ENCODE measurements at places on chromosomes 4 and X.
A peak's percentile ranks its signal among the peaks of the same experiment; 100 is the strongest.

DNA sequence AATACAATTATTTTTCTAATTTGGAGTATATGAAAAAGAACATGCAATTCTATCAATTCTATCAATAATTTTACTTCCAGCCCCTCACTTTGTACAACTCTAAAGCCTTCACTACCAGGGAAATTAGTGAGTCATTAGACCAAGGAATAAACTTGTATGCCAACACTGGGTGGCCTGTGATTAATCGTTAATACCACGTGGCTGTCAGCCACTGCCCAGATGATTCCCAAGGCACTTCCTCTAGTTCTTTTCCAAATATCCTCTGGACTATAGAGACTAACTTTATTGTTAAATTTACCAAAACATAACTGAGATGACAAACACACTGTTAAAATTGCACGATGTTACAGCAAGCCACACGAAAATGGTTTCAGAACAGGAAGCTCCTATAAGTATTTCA is 45.7 kb downstream of the MID1 start:
- no peak for DNase-seq

- no peak for DNase-seq
These were observed 13.4 kb upstream of the STK32B start for GRCh38 chr4:5037553-5038551.

DNA sequence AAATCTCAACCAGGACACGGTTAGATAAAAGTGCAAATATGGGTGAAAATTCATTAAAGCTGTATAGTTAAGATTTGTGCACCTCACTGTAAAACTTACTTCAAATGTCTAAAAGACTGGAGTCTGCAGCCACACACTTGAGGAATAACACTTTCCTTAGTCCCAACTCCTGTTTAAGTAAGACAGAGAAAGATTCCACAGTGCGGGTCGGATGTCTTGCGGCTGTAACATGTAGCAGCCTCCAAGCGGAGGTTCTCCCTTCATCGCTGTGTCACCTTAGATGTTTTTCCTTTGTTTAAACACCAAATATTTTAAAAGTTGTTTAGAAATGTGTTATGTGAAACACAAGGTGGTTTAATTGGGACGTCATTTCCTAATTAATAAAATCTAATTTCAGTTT is 905 bp upstream of the MAEA start:
- DNase-seq, result no peak

DNA sequence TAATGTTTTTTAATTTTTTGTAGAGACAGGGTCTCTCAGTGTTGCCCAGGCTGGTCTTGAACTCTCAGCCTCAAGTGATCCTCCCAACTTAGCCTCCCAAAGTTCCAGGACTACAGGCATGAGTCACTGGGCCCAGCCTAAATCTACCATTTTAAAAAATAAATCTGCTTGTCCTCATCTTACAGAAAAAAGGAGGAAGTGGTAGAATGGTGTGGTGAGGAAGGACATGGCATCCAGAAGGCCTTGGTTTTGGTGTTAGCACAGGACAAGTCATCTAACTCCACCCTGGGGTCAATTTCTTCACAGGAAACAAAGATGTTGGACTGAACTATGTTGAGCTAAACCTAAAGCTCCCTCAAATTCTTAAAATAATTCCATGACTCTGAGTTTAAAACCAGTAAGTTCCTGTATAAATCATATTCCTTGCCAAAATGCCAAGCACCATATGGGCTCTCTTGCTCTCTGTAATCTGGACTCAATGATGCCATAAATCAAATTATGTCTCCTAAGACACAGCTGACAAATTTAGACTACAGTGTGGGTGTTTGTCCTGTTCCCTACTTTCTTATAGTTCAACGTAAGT is 253.9 kb upstream of the NOCT start:
- no peak for DNase-seq

DNA sequence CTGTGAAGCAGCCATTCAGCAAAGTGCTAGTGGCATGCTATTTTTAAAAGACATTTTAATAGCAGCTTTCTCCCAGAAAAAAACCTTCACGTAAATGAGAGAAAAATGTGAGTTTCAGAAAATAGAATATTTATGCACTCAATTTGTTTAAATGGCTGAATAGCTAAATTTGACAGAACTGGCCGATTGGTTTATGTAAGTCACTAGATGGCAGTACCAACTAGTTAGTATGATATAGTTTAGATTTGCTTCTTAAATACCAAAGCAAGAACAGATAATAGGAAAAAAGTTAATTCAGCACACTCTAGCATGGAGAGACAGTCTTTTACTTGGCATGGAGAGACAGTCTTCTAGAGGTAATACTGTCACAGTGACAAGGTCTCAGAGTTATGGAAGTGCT is 250.1 kb downstream of the SNCA start:
- no peak for DNase-seq

- DNase-seq, result no peak
These were observed 312.0 kb downstream of the CAMK2D start for GRCh38 chr4:113449410-113449974.

DNA sequence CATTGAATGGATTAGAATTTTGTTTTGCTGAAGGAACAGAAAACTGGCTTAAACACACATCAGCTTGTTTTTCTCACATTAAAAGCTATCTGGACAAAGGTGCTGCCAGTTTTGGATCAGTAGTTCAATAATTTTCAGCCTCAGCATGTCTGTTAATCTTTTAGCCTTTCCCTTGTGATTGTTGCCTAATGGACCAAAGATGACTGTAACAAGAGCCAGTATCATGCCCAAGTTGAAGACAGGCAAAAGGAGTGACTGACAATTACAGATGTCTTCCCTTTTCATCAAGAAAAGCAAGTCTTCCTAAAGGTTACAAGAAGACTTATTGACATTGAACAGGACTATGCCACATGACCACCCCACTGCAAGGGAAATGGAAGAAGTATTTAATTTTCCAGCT is 419.7 kb downstream of the MAPK10 start:
- no peak for DNase-seq

- DNase-seq, result peak; percentile 20
These were observed 7.0 kb downstream of the MTM1 start for GRCh38 chrX:150575419-150575814.

DNA sequence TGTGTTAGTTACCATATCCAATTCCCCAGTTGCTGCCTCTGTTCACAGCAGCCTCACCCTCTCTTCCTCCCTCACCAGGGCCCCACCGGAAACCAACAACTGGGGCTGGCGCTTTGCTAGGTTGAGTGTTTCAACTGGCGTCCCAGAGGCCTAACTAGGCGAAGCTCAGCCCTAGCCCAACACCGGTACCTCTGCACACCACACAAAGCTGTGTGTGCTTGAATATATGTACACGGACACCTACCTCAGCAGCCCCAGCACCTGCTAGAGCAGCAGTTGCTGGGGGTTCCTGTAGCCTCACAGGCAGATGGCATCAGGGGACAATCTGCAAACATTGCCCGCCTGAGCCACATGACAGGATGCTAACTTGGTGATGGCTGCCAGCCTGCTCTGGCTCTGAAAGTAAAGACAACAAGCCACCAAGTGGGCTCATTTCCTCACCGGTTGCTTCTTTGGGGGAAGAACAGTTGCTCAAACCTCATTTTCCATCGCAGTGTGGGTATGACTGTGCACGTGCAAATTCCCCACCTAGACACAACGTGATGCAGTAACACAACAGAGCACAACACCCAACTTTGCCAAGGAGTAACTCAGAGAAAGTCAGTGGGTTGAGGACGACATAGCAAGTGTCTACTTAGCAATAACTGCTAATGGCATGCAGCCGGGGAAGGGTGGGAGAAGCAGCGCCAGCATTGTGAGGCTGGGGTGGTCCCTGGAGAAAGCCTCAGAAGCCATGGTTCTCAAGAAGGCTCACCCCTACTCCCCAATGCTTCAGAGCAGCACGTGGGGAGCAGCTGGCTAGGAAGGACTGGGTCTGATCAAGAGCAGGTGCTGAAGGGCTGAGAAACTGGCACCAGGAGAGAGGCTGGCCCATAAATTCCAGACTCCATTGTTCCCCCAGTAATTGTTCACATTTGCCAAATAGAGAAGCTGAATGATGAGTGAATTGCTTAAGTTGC is 139.5 kb downstream of the SH3KBP1 start:
- DNase-seq, result peak; percentile 42

DNA sequence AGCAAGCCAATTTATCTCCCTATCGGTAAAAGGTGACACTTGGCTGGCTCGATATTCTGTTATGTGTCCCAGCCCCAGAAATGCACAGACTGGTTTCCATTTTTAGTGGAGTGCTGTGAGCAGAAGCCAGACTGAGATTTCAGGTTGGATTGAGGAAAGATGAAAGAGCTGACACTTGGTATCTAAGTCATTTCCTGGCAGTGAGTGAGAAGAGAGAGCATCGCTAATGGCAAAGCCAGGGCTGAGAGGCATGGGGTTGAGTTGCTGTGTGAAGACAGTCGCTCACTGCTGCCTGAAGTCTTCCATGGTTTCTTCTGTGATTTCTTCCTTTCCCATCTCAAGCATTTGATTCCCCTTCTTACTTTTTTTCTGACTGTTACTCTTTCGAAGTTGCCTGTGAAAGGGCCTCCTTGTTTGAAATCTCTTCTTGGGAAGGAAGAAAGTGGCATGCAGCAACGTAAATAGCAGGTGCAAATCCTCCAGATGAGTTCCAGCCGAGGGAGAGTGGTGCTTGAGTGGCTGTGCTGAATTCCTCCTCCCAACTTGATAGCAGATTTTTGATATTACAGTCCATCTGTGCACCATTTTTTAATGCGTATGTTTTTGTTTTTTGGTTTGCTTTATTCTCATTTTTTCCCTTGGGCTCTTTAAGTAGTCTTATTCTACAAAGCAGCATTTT is 109.2 kb upstream of the LIMCH1 start:
- DNase-seq, result no peak

DNA sequence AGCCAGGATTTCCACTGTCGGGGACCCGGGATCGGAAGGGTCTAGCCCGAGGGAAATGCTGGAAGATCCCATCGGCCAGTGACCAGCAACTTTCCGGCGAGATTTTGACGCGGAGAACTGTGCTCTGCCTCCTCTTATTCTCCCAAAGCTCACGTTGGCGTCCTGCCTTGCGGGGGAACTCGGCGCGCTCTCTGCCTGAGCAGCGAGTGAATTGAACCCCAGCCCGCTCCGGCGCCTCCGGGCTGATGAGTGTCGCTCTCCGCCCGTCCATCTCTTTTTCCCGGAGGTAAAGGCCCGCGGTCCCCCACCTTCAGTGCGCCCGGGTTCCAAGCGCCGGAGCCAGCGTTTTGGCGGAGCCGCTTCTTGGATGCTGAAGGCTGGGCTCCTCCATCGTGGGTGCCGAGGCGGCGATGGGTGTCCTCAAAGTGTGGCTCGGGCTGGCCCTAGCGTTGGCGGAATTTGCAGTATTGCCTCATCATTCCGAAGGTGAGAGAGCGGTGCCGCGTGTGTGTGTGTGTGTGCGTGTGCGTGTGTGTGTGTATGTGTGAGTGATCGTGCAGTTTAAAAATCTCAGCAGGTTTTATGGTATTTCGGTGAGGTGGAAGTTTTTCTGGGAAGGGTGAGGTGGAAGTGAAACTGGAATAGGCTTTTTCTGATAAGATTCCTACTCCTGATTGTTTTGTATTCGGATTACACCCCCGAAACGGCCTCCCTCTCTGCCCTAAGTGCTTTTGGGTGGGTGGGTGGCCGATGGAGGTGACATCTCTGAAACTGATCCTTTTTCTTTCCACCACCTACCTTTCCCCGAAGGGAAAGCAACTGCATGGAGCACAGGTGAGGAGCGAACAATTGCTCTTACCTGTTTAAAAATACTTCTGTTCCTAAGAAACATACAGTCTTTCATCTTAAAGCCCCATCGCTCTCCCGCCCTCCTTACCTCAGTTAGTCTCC is 752 bp downstream of the FRAS1 start:
- DNase-seq, result no peak

DNA sequence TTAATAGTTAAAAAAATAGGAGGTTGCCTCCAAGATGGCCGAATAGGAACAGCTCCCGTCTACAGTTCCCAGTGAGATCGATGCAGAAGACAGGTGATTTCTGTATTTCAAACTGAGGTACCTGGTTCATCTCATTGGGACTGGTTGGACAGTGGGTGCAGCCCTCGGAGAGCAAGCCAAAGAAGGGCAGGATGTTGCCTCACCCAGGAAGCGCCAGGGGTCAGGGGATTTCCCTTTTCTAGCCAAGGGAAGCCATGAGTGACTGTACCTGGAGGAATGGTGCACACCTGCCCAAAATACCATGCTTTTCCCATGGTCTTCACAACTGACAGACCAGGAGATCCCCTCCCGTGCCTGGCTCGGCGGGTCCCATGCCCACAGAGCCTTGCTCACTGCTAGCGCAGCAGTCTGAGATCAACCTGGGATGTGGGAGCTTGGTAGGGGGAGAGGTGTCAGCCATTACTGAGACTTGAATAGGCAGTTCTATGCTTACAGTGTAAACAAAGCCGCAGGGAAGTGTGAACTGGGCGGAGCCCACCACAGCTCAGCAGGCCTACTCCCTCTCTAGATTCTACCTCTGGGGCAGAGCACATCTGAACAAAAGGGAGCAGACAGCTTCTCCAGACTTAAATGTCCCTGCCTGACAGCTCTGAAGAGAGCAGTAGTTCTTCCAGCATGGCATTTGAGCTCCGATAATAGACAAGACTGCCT is 47.5 kb downstream of the PPA2 start:
- no peak for DNase-seq

DNA sequence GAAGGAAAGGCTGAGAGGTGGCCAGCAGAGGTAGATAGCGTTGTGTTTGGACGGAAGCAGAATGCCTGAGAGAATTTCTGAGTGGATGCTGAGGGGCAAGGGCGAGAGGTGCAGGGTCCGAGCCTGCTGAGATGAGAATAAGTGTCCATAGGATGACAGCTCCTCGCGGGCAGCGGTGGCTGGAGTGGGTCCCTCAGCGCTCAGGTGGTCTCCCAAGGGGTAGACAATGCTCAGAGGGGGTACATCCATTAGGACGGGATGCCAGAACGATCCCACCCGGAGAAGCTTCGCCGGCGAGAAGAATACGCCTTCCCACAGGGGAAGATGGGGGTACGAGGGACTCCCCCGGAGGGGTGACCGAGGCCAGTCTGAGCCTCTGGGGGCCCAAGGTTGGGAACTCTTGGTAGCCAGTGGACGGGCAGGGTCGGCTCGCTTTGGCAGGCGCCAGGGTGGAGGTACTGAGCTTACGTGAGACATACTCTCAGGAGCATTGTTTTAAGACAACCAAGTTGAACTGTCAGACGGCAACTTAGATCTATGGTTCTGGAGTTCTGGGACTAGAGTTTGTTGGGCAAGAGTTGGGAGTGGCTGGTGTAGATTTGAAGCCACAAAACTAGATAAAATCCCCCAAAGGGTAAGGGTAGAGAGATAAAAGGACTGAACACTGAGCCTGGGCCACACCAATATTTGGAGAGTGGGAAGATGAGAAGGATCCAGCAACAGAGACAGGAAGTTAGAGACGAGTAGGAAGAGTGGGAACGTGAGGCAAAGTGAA is 15.8 kb downstream of the BRCC3 start:
- DNase-seq, result no peak

DNA sequence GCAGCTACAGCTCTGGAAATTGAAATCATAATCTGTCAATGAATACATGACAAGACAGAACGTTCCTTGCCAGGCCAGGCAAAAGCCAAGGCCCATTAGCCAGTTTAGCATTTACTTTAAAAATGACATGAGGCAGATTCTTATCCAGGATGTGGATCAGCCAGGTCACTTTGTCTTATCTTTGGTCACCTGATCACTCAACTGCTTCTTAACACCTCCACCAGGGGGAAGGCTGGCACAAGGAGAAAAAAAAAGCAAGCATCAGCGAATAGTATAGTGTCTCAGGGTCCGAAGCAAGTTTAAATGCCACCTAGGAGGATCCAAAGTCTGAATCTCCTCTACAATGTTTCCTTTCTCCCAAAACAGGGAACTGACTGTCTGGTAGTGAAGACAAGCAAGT is 18.8 kb downstream of the ATP1B4 start:
- no peak for DNase-seq

Data from stimulated activated CD4-positive, alpha-beta T cell treated with anti-CD3 and anti-CD28 coated beads, Interleukin-1b, Interleukin-23, amount 100 ng/mL, for 1 hour (primary cell).